GM23248 (cell line): ENCODE measurements at places on chromosomes 5 and 9. TPM values are rescaled to one million over a fixed set of nuclear protein-coding genes. Genes with fewer than 3 reads are reported as not detected.

DNA sequence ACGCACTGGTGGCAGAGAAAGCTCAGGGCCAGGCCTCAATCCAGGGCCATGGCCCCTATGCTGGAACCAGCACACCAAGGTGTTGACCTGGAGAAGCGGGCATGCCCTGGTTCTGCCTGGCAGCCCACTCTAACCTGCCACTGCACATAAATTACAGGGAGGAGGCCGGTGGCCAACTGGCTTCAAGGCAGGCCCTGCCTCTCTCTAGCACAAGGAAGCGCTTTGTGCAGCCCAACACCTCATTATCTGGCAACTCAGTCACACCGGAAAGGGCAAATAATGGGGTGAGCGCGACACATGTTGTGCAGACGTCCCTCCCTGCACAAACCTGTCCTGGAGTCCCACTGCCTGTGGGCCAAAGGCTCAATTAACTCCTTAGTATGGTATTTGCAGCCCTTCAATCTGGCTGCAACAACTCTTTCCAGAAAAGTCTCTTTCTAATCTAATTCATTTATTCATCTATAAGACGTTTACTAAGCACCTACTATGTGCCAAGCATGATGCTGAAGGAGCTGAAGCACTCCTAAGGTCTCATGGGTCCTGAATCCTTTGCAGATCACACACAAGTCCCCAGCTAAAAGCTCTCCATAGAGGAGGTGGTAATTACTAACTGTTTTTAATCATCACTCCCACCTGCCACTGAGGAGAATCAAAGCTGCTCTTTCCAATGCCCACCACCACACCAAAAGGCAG lies 24.9 kb downstream of the SHB start:
- no peak for DNase-seq

Gene GBGT1
- 2.7 and 3.1 TPM in 2 replicates for total RNA-seq

Gene SGCD
- 67.0 and 69.7 TPM in 2 replicates for total RNA-seq

DNA sequence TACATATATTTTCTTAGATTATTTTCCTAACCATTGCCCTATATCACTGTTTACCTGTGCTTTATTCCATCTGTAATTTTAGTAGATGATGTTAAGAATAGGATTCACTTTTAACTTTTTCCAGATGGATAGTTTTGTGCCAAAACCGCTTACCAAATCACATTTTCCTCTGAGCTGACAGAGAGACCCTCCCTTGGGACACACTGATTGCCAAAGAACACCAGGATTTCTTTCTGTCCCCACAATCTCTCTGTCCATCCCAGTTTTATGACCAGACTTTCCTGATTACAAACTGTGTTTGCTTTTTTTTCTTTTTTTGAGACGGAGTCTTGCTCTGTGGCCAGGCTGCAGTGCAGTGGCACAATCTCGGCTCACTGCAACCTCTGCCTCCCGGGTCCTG lies 81.3 kb upstream of the SPATA31C2 start:
- no peak for DNase-seq
